Frontal cortex (tissue), 4 donors: ENCODE measurements at places on chromosomes 7 and 10.

GRCh38 chr10:76717141-76717540 is 920.5 kb downstream of the KCNMA1 start:
- no peak for DNase-seq

DNA sequence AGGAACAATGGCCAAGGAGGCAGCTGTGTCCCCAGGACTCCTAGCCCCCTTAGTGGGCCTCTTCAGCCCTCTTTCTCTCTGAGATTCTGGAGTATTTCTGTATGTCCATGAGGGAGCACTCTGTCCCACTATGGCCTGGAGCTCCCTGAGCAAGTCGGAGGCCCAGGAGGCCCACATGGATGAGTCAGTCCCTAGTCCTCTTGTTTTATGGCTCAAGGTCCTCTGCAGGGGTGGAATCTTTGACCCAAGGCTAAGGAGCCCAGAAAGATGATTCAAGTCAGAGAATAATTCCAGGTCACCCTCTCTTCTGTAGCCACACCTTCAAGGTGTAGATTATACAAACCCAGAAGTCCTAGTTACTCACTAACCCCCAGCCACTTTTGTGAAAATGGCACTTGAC is 125.6 kb downstream of the PLXNA4 start:
- DNase-seq = no peak

GRCh38 chr7:47292832-47293309 is 289.0 kb downstream of the TNS3 start:
- no peak for DNase-seq

DNA sequence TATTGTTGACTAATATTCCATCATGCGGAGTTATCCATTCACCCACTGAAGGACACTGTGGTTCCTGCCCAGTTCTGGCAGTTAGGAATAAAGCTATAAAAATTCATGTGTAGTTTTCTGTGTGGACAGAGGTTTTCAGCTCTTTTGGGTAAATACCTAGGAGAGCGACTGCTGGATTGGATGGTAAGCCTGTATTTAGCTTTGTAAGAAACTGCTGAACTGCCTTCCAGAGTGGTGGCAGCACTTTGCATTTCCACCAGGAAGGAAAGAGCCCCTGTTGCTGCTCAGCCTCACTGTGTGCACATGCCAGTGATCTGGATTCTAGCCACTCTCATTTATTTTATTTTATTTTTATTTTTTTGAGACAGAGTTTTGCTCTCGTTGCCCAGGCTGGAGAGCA is 14.2 kb downstream of the ZNF775 start:
- DNase-seq = no peak

- no peak for DNase-seq
Measured at GRCh38 chr10:120713573-120714205, 137.5 kb upstream of the WDR11 start.

DNA sequence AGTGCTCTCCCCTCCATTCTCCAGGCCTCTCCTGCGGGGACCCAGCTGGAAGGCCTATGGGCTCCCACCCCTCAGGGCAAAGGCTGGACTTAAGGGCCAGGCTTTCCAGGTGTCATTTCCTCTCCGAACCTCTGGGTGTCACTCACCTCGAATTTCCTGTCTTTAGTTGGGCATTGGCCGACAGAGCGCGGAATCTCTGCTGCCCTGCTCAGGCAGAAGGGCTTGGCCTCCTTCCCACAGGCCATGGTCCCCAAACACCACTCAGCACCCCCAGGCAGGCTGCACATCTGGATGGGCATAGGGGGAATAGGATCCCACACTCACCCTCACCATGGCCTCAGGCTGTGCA is 212.9 kb downstream of the CCSER2 start:
- no peak for DNase-seq

GRCh38 chr7:8105449-8106095 is 137.0 kb downstream of the GLCCI1 start:
- DNase-seq = no peak

- DNase-seq = peak; percentile 79
Measured at GRCh38 chr7:78020136-78020873, 221.7 kb downstream of the PHTF2 start.

DNA sequence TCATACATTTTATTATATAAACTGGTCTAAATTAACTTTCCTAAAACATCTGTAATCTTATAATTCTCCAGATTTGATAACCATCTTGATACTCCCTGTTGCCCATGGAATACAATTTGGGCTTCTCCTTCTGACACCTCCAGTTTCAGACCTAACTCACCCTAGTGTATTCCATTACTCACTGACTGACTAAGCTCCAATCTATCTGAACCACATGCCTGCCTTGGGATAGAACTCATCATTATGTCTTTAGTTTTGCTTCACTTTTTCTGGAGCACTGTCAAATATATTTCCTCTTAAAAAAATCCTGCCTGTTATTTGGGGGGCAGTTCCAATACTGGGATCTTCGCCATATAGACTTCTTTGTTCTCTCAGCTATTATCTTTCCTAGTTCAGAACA is 4.9 kb upstream of the FOXP2 start:
- DNase-seq = no peak

GRCh38 chr7:18151422-18151821 is 123.8 kb upstream of the PRPS1L1 start:
- no peak for DNase-seq

DNA sequence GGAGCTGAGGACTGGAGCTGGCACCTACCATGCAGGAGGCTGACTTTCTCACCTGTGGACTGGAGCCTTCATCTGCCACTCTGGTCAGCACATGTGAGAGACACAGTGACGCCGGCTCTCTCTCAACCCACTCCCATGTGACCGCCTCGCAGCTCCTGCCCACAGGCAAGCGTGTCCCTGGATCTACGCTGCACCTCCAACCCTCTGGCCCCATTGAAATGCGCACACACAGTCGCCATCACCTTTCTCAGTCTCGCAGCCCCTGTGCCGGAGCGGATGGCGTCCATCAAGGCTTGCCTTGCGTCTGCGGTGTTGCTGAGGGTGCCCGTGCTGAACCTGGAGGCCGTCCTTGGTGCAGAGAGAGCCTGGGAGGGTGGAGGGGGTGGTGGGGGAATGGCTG is 242.2 kb upstream of the GRB10 start:
- no peak for DNase-seq

DNA sequence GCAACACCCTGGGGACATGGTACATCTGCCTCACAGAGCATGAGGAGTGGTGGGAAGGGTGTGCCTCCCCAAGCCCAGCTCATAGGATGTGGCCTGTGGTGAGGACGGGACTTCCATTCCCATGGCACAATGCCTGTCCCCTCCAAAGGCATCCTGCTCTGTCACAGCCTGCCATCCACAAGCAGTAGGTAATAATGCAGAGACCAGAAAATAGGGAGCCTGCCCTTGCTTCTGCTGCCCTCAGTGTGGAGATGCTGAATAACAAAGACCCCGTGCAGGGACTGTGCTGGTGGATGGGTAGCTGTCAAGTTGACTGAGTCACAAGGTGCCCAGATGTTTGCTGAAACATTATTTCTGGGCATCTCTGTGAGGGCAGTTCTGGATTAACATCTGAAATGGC is 199.9 kb upstream of the GRB10 start:
- no peak for DNase-seq

- no peak for DNase-seq
Measured at GRCh38 chr7:134910214-134910890, 76.0 kb upstream of the AGBL3 start.

DNA sequence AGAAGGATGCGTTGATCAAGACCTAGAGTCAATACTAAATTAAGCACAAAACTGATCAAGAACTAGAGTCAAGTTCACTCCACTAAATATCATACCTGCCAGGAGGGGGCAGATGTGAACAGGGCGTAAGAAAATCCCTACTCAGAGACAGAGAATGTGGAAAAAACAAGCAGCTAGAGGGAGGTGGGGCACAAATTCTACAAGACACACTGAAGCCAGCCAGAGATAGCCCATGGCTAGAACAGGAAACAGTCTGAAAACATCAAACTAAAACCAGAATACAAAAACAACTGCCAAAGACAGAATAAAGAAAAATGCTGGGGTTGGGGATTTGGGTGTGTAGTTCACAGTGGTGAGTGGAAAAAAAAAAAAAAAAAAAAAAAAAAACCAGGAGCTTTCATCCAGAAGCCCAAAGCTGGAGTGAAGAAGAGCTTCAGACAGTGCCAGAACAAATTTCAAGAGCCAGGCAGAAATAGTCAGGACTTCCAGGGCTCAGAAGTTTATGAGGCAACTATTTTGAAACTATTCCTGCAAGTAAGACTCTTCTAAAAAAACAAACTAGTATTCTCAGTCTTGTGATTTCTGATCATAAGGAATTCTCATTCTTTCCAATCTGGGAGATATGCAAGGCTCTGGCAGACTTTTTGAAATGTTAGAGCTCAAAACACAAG is 118.3 kb downstream of the CCDC71L start:
- no peak for DNase-seq

- DNase-seq = no peak
Measured at GRCh38 chr7:127857464-127857841, 173.8 kb downstream of the LRRC4 start.

DNA sequence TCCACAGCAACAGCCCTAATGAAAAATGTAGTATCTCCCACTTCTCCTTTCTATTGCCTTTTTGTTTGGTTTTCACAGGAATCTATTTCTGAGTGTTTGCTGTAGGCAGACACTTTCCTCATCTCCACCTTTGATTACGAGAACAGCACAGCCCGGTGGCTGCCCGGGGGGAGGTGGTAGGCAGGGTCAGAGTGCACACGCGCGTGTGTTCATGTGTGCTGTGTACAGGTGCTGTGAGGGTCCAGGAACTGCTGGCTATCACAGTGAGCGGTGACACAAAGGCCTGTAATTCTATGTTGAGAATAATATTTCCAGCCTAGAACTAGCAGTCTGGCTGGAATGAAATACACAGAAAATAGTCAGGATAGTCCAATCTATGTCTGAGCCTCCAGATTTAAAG is 212.8 kb downstream of the ADARB2 start:
- no peak for DNase-seq

DNA sequence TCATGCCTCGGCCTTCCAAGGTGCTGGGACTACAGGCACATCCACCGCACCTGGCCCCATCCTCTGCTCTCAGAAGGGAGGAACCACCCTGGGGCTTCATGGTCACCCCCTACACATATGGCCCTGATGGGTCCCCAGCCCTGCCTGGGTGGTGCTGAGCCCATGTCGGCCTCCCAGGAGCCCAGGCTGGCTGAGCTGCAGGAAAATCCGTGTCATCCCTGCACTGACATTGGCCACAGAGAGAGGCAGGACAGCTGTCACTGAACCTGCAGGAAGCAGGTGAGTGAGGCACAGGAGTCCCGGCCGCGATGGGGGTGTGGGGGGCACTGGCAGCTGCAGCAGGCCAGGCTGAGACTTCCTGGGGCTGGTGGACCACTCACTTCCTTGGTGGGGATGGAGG is 8.0 kb downstream of the GRIFIN start:
- no peak for DNase-seq
